ENCODE measurements at places on chromosomes 4 and X.

GRCh38 chr4:29908276-29908675 is 811.9 kb upstream of the PCDH7 start:
- DNase-seq = no peak

- no peak for DNase-seq
Measured at GRCh38 chr4:60134099-60134498, 1066.0 kb upstream of the ADGRL3 start.

- DNase-seq = no peak
Measured at GRCh38 chr4:176436293-176436973, 116.7 kb downstream of the SPCS3 start.

DNA sequence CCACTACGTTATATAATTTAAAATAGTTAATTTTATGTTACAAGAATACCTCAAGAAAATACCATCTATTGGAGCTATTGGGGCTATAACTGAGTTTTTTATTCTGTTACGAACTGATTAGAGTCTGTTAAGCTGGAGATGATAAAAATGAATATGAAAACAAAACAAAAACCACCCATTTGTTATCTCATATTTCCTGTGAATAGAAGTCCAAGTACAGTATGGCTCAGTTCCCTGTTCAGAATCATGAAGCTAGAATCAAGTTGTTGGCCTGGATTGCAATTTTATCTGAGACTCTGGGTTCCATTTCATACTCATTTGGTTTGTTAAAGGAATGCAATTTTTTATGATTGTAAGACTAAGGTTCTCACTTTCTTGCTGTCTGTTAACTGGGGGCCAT is 319.1 kb upstream of the PCDH18 start:
- DNase-seq = no peak

GRCh38 chrX:53001958-53002357 is 43.6 kb upstream of the FAM156A start:
- DNase-seq = no peak

GRCh38 chr4:8560265-8561047 is 19.7 kb upstream of the GPR78 start:
- no peak for DNase-seq

DNA sequence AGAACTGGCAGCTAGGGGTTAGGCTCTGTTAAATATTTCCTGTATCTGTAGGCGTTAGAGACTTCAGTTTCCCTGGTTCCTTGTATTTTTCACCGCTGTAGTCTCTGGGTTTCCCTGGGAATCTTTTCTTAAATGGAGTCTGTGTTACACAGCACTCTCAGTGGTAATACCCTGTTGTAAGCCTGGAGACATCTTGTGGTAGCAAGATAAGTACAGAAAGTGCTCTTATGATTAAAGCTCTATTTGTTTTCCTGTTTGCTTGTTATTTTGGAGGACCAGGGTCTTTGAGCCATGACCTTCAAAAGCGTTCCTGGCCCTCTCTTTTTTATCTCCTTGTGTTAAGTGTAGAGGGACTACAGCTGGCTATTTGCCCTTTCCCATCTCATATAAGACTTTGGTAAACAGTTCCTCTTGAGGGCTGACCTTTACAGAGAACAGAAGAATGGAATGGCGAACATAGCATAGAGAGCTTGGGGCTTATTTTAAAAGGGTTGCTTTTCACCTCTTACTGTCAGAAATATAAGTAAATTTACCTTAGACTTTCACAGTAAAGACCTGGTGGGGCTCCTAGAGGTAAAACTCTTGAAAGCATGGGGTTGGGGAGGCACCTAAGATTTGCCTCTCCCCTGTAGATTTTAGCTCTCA is 782.5 kb downstream of the FAT4 start:
- no peak for DNase-seq

- DNase-seq = no peak
Measured at GRCh38 chr4:64000241-64000640, 409.0 kb downstream of the TECRL start.

GRCh38 chrX:3226087-3226486 is 120.4 kb downstream of the MXRA5 start:
- no peak for DNase-seq

DNA sequence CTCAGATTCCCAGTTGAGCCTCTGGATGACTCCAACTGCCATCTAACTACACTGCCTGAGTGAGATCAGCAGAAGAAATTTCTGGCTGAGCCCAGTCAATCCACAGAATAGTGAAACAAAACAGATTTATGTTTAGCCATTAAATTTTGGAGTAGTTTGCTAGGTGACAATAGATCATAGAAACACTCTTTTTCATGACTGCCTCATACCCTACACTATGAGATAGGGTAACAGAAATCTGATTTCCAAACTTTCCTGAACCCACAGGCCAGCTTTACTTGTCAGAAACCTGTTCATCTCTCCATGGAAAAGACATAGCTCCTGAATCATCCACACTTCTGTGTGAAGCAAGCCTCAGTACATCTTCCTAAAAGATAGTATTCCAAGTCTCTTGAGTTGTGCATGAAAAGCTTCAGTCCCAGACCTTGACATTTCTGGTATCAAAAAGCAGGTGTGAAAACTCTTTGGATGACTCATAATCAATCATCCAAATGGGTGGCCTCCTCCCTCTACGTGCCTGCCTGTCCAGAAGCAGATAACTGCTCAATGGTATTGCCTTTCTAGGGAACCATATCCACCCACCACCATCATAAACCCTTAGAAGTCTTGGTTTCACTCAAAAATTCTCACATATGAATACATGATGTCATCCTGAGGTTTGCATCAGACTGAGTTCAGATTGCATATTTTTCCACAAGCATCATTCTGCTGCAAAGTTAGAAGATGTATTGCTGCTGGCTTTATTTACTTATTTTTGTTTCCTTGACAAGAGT is 47.5 kb upstream of the RAP2C start:
- DNase-seq = no peak

DNA sequence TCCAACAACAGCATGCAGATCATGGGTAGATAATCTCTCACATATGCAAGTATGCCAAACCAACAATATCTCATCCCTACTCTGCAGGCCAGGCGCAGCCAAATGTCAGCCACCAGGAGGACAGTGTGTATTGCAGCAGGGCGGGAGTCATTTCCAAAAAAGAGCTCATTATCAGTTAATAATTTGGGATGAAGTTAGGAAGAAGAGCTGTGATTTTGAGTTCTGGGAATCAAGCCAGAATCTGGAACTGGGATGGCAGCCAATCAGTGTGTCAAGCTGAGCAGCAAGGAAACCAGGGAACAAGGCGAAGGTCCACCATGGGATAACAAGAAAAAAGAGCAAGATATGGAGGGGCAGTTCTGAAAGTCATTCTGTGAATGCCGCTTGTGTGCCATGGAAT is 88.2 kb upstream of the CAMK2D start:
- DNase-seq = no peak

DNA sequence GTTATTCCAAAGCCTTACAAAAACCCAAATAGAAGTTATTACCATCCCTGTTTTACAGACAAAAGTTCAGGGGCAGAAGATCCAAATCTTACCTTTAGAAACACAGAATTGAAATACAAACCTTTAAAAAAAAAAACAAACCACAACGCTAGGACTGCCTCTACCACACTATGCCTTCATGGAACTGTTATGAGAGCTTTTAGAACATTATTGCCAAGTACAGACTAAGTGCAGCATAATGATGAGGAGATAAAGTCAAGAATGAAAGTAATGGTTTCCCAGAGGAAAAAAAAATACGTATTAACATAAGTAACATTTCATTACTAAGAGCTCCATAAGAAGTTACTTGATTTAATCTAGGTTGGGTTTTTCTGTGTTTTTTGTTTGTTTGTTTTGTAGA is 34.3 kb downstream of the TSPAN5 start:
- DNase-seq = no peak

GRCh38 chr4:67084783-67085182 is 460.5 kb downstream of the CENPC start:
- DNase-seq = peak; percentile 91

DNA sequence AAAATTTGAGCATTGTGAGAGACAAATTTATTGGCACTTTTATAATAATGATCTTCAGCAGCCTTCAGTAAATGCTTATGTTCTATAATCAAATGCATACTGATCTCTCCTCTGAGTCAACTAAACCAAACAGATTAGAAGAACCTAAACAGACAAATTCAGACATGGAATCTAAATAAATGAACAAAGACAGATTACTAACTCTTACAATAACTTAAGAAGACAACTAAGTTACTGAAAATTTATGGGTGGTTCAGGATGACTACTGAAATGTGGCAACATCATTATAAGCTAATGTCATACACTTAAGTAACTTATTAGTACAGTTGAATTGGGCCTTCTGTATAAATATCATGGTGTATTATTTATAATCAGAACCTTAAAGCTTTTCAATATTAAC is 127.3 kb downstream of the NEK1 start:
- DNase-seq = no peak

- no peak for DNase-seq
Measured at GRCh38 chr4:79357365-79357764, 31.5 kb upstream of the NAA11 start.

- no peak for DNase-seq
Measured at GRCh38 chr4:145090380-145090779, 7.6 kb downstream of the ANAPC10 start.

DNA sequence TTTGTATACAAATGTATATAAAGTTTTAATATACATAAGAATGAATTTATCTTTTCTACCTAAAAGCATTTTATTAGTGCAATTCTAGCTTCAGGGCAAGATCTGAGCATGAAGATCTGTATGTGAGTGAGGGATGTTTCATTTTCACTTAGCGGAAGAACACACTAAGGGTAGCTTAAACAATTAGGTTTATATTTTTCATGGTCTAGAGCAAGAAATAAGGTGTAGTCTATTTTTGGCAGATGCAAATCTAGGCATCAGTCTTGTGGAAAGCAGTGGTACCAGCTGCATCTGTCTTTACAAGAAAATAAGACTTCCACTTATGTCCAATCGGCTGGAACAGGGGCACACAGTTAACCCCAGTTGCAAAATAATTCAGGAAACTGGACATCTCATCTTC is 433.3 kb downstream of the ADAM29 start:
- no peak for DNase-seq

DNA sequence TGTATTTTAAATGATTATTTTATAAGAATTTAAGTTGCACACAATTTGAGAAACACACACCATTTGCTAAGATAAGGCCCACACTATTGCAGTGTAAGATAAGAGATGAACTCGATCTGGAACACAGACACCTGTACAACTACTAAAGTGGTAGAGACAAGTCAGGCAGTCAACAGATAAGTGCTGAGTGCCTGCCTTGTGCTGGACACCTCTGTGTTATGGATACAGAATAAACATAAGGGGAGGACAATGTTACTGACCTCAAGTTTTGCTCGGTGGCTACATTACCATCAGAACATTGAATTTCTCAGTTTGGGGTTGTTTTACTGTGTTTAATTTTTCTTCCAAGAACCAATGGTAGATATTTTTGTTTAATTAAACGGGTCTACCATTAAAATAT is 74.1 kb downstream of the RASGEF1B start:
- no peak for DNase-seq

- DNase-seq = no peak
Measured at GRCh38 chrX:53456254-53456653, 22.1 kb upstream of the HSD17B10 start.

- DNase-seq = no peak
Measured at GRCh38 chr4:15194520-15194919, 192.2 kb downstream of the CPEB2 start.

GRCh38 chr4:81682492-81682891 is 210.8 kb upstream of the RASGEF1B start:
- no peak for DNase-seq

DNA sequence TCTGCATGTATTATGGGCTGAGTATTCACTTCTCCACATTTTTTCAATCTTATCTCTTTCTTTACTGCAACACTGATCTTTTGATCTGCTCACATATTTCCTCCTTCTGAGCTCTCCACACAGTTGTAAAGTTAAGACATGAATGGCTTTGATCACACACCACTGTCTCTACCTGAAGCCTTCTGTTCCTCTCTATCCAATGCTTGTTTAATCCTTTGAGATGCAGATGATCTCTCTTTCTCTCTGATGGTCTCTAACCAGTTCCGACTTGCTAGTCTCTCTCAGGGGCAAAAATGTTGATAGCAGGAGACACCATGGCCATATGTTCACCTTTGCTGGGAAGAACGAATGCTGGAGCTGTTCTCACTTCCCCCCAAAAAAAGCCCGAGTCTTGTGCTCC is 162.4 kb downstream of the UNC5C start:
- no peak for DNase-seq

- DNase-seq = no peak
Measured at GRCh38 chr4:7546809-7547367, 112.2 kb upstream of the PSAPL1 start.

- no peak for DNase-seq
Measured at GRCh38 chr4:122845760-122846159, 19.1 kb downstream of the FGF2 start.

DNA sequence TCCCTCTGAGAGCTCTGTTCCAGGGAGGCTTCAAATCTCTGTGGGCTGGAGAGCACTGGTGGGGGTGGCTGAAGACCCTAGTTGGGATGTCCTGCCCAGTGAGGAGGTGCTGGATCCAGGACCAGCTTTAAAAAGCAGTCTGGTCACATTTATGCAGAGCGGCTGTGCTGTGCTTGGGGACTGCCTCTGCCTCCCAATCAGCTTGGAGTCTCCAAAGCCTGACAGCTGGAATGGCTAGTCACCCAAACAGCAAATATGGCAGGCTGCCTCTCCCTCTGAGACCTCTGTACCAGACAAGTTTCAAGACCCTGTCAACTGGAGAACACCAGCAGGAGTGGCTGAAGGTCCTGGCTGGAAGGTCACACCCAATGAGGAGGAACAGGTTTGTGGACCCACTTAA is 848.1 kb upstream of the DIAPH2 start:
- DNase-seq = no peak

DNA sequence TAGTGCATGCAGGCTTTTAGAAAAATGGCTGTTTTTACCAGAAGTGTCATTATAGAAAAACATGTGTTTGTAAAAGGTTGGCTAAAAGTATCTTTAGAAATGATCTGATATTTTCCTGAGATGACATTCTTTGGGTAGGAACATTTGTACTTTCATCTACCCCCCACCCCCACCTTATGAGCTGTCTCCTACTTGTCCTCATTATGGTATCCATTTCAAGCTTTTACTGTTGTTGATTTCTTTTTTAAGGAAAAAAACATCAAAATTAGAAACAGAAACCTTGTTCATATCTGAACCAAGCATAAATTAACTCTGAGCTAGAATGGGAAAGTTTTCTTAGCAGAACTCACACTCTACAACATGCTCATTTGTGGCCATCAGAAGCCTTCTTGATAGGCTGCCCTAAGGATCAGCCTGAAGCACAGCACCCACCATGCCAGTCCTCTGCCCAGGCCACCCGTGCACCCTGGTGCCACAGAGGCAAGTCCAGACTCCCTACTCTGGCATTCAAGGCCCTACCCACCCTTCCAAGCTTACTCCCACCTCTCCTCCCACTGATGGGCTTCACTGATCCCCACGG is 49.4 kb downstream of the NSG1 start:
- no peak for DNase-seq

- no peak for DNase-seq
Measured at GRCh38 chr4:182968917-182969650, 51.9 kb upstream of the DCTD start.

- DNase-seq = no peak
Measured at GRCh38 chrX:37509349-37509748, 62.1 kb upstream of the LANCL3 start.
